ENCODE measurements at places on chromosomes 3 and 15.

GRCh38 chr3:188217011-188217463 is 63.1 kb downstream of the LPP start:
- no peak for DNase-seq

DNA sequence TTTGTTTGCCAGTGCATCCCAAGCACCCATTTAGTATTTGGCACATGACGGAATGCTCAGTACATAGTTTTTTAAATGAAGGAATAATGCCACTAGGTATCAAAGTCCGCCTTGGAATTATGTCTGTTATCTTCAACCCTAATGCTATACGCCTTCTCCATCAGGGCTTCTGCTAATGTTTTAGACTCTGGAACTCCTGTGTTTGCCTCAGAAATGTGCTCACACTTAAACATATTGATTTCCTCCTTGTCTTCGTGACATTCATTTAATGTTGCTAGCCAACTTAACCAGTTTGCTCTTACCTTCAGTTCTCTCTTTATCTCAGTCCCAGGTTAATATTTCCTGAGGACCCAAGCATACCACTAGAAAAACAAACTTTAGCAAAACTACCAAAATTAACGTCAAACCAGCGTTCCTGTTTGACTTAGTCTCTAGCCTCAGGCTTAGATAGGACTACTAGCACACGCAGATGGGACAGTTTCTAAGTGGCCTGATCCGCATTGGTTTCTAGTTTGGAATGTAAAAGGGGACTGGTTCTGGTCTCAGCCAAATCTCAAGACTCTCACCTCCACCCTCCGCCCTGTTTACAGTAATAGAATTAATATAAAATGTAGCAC is 81.4 kb downstream of the IL1RAP start:
- DNase-seq: no peak

GRCh38 chr15:75389791-75390382 is 21.5 kb upstream of the MAN2C1 start:
- no peak for DNase-seq

GRCh38 chr3:192933779-192934460 is 16.3 kb upstream of the MB21D2 start:
- DNase-seq: no peak

DNA sequence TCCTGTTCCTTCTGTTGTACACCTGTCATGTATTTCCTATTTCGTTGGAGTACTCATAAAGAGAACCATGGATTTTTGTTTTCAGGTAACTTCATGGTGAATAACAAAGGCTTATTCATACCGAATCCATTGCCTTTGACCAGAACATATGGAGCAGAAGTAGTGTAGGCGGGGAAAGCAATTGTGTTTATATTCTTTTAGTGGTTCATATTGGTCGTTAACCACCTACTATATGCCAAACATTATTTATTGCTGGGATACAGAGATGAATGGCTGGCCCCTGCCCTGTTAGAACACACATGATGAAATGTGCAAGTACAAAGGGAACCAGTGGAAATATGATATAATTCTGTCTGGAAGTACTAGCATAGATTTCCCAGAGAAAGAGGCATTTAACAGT is 9.8 kb downstream of the RPUSD2 start:
- DNase-seq: no peak

GRCh38 chr3:182292591-182292990 is 500.7 kb upstream of the ATP11B start:
- no peak for DNase-seq

All from activated naive CD8-positive, alpha-beta T cell treated with anti-CD3 and anti-CD28 coated beads for 36 hours (primary cell).